ENCODE measurements at places on chromosomes 6 and 20.

- DNase-seq, result no peak
Observed at GRCh38 chr20:41047279-41047974, 18.8 kb downstream of the TOP1 start.

- DNase-seq, result no peak
Observed at GRCh38 chr20:17344790-17345189, 118.0 kb downstream of the PCSK2 start.

- no peak for DNase-seq
Observed at GRCh38 chr6:139156551-139156950, 21.7 kb downstream of the HECA start.

GRCh38 chr20:22984606-22985005 lies 50.5 kb upstream of the SSTR4 start:
- no peak for DNase-seq

- DNase-seq, result no peak
Observed at GRCh38 chr6:10522929-10523573, 1.9 kb downstream of the GCNT2 start.

GRCh38 chr6:15962449-15962764 lies 166.5 kb upstream of the MYLIP start:
- no peak for DNase-seq

GRCh38 chr6:89950879-89951391 lies 56.7 kb downstream of the GJA10 start:
- DNase-seq, result no peak

GRCh38 chr6:122404444-122404843 lies 5.0 kb downstream of the HSF2 start:
- no peak for DNase-seq

DNA sequence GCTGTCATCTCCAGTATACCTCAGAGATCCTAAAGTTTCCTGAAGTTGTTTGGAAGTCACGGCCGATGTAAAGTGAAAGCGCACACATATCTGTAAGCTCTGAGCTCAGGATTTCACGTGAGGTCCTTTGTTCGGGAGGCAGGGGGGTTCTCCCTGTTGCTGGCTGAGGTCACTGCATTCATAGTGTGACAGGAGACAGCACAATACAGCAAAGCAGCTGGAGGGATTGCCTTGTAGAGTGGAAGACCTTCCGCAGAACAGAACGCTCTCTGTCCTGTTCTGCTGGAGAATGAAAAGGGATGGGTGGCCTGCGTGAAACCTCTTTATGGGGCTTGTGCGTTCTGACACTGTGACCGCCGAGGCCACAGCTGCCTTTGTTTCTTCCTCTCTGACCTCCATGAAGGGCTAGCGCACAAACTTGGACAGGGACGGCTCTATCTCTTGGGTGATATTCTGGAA lies 13.4 kb upstream of the SERPINB1 start:
- DNase-seq, result no peak

DNA sequence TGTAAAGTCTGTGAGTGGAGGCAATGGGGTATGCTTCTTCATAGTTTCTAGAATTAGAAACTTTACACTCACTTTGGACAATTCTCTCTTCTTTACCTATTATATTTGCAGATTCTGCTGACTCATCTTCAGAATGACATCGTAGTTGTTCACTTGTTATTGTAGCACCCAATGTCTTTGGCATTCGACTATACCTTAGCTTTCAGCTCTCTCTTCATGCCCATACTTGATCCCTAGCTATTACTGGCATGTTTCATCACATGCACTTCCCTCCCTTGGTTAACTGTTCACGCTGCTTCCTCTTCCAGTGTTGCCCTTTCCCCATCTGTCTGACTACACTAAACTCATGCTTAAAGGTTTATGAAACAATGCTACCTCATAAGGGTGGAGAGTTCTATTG lies 298.1 kb upstream of the TCF21 start:
- DNase-seq, result no peak

- no peak for DNase-seq
Observed at GRCh38 chr6:3538536-3538935, 81.7 kb upstream of the SLC22A23 start.

DNA sequence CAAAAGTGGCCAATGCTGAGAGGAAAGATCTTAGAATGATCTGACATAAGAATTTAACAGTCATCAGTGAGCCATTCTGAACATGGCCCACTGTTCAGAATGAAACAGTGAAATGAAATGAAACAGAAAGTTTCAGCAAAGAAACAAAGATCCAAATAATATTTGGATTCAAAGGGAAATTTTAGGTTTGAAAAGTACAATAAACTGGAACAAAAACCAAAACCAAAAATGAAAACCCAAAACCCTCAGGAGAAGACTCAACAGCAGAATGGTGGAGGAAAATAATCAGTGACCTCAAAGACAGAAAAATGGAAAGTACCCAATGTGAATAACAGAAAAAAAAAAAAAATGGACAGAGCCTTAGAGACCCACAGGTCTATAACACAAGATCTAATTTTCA lies 66.1 kb upstream of the EMILIN3 start:
- DNase-seq, result no peak

GRCh38 chr6:3195695-3196497 lies 31.6 kb downstream of the TUBB2B start:
- DNase-seq, result no peak

DNA sequence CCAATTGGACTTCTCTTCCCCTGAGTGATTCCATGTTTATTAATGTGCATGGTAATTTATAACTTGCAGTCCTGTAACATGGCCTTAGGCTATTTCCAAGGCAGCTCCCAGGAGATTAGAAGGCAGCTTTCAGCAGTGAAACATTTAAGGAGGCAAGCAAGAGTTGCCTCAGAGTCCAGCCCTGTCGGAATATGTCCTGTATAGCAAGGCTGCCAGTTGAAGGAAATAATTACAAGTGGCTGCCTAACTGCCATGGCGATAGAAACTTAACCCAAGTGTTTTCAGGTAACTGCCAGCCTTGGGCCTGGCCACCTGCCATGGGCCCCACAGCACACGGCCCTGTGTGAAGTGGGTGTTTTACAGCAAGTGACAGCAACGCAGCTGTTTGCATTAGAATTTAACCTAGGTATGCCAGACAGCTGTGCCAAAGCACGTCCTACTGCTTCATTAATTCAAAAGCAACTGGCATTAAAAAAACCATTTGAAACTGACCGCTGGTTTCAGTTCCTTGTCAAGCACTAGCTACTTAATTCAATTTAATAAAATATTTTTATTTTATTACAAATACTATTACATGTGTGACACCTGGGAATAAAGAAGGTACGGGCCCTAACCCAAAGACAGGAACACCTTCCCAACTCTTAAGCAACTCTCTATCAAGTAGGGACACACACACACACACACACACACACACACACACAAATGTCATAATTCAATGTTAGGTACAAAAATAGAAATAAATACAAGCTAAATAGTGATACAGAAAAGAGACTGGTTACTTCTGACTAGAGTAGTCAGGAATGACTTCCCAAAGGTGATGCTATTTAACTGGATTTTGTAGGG lies 151.8 kb upstream of the HEY2 start:
- no peak for DNase-seq

- no peak for DNase-seq
Observed at GRCh38 chr6:44263354-44264100, 1.8 kb downstream of the NFKBIE start.

DNA sequence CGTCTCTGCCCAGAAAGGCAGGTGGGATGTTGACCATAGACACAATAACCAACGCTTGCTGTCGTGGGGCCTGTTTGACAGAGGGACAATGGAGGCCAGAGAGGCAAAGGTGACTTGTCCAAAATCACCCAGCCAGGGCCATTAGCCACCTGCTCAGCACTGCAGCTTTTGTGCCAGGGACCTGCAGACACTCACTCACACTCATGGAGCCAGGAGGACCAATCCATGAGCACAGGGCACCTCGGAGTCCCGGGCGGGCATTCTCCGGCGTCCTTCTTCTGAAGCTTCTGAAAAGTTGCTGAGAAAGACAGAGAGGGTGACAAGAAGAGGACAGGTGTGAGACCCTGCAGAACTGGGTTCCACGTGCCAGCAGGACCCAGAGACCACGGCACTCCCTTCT lies 45.4 kb upstream of the SLCO4A1 start:
- DNase-seq, result no peak
